CD4-positive, alpha-beta T cell (primary cell): ENCODE measurements at places on chromosomes 13 and 19. TPM values are rescaled to one million over a fixed set of nuclear protein-coding genes. Genes with fewer than 3 reads are reported as not detected.
A peak's percentile ranks its signal among the peaks of the same experiment; 100 is the strongest.

The TSSK6 gene
- total RNA-seq: 5.5 TPM

The APOC1 gene
- not detected for total RNA-seq

The KASH5 gene
- total RNA-seq: not detected

The RUBCNL gene
- 0.36 TPM for total RNA-seq

The IL4I1 gene
- total RNA-seq: 4.7 TPM

- peak; percentile 55 for DNase-seq
These were observed 10.2 kb downstream of the PPP1R37 start for GRCh38 chr19:45103156-45103507.

DNA sequence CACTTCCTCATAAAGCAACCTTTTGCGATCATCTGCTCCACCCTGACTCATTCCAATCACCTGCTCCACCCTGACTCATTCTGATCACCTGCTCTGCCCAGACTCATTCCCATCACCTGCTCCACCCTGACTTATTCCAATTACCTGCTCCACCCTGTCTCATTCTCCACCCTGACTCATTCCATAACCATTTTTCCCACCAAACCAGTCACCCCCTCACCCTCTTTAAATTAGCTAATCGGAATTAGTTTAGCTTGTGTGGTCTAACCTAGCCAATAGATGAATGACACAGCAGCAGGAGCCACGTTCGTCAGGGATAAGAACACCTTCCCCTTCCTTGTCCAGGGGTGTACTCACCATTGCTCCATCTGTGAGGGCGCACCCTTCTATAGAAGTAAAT is 134.0 kb downstream of the COG6 start:
- no peak for DNase-seq

- DNase-seq: no peak
These were observed 277.1 kb downstream of the IRS2 start for GRCh38 chr13:109509154-109509900.

GRCh38 chr13:50531917-50532899 is 311.3 kb downstream of the DLEU7 start:
- peak; percentile 26 for DNase-seq

- no peak for DNase-seq
These were observed 50.6 kb downstream of the IPO5 start for GRCh38 chr13:98004107-98004506.

DNA sequence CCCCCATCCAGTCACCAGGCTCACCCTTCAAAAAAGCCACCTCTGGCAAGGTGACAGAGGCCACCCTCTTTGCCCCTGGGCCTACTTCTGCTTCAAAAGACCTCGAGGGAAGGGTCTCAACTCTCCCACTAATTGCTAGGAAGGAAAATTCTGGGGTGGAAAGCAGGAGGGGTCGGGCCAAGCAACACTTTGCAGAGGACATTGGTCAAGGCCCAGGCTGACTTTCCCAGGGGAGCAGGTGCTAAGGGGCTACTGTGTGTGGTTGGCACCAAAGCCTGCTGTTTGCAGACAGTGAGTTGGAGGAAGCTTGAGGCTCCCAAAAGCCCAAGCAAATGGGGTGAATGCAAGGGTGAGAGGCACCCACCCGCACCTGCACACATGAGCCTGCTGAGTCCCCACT is 28.6 kb upstream of the VSTM2B start:
- no peak for DNase-seq
